ENCODE measurements at places on chromosomes 3 and 15.
A peak's percentile ranks its signal among the peaks of the same experiment; 100 is the strongest.

GRCh38 chr15:90063770-90064247 lies 38.5 kb downstream of the IDH2 start:
- DNase-seq, result peak; percentile 85

- DNase-seq, result no peak
Measured at GRCh38 chr3:16249336-16249735, 15.4 kb downstream of the DPH3 start.

GRCh38 chr3:49869525-49870126 lies at the start of gene CAMKV:
Gene CAMKV, minus strand, starts transcription at chr3:49869906. Its CDS starts 7,518 bp downstream, at chr3:49862388.
- DNase-seq, result no peak

GRCh38 chr3:158508481-158508880 lies 62.5 kb upstream of the MLF1 start:
- no peak for DNase-seq

DNA sequence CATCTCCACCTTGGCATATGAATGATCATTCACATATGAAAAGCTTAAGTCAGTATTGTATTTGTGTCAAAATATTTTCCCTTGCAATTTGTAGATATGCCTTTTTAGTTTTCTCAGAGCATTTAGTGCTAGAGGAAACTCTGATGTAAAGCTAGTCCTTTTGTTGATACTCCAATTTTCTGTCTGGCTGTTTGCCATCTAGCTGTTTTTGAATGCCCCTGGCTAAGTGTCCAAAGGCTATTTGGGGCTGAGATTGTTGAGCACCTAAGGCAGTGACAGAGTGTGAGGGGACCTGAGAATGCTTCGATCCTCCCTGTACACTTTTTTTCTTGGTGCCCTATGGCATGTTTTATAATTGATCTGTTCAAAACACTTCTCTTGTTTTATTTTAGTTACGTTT lies 3.1 kb downstream of the SLC51B start:
- no peak for DNase-seq

DNA sequence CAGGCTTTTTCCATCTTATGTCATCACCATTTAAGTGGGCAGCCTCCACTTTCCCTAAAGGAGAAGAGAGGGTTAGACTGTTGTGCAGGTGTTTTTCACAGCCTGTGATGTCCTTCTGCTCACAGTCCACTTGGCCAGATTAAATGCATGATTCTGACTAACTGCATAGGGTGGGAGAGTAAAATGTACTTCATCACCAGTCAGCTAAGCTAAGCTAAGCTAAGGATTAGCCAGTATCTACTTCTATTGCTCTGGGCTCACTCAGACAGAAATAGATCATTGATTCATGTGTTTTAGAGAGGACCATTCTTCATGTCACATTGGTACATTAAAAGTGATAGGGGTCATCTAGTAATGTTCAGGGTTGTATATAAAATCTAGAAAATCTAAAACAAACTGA lies 1013.1 kb downstream of the NTRK3 start:
- DNase-seq, result no peak

GRCh38 chr15:64774037-64774628 lies 1.3 kb downstream of the RBPMS2 start:
- no peak for DNase-seq

- DNase-seq, result no peak
Measured at GRCh38 chr15:54836052-54836795, 360.5 kb downstream of the RSL24D1 start.

- peak; percentile 91 for DNase-seq
Measured at GRCh38 chr15:82197733-82198594, 64.6 kb downstream of the EFL1 start.

- no peak for DNase-seq
Measured at GRCh38 chr15:70354346-70354905, 256.7 kb upstream of the TLE3 start.

GRCh38 chr3:122217901-122218300 lies 34.4 kb downstream of the CASR start:
- DNase-seq, result no peak

- no peak for DNase-seq
Measured at GRCh38 chr15:35663956-35664355, 118.0 kb upstream of the DPH6 start.

DNA sequence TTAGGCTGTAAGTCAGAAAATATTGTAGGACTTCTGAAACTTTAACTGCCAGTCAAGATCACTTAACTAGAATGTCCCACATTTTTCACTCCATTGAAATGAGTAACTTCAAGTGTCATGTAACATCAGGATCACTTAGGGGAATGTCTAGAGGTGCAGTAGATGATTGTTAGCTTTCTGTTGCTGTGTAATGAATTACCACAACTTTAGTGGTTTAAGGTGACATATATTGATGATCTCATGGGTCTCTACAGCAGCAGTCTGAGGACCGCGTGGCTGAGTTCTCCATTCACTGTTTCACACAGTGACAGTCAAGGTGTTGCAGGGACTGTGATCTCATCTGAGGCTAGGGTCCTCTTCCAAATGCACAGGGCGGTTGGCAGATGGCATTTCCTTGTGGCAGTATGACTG lies 82.7 kb downstream of the SLC25A26 start:
- no peak for DNase-seq

DNA sequence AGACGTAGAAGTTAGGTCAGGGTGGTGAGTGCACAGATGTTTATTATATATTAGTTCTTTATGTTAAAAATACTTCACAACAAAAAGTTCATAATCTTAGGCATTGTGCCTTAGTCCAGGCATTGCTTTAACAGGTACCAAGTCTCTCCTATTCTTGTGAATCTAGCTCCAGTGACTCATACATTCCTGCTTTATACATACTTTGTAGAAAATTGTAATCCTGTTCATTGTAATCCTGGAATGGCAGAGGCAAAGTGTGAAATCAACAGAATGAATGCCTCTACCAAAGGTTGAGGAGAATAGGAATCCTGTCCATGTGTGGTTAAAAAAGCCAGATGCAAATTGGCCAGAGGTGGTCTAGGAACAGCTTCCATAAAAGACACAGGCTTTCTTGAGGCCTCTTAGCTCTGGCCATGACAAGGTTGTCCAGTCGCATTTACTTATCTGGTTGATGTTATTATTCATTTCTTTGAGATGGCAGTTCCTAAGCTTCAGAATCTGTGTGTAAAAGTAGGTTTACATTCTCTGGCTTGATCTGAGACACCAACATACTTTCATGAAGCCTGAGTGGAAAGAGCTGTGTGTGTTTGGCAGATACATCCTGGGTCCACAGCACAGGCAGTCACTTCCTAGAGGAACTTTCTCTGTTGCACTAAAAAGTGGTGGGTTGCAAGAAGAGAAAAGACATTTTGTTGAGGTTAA lies 109.0 kb downstream of the CDIN1 start:
- DNase-seq, result no peak

DNA sequence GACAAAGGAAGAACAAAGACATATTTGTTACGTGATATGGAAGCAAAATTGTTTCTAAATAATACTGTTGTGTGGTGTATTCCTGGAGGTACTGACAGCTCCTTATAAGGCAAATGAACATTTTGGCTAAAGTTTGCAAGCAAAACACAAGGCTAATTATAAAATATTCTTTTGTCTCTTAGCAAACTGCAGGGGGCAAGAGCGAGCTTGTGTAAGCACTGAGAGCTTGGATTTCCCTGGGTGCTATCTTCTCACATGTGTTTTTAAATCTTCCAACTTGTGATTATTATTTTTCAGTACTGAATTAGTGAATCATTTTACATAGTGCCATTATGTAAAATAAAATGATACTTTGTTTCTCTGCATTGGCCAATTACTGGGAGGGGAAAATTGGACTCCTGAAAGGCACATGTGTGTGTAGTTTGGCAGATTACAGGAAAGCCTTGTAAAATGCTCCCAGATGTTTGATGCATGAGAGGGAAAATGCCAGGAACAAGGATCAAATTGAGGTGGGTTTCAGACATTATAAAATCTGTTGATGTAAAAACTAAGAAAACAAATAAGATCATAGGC lies 611.5 kb downstream of the AGBL1 start:
- peak; percentile 19 for DNase-seq

- DNase-seq, result peak; percentile 37
Measured at GRCh38 chr3:23567917-23568316, 237.8 kb upstream of the UBE2E1 start.

- DNase-seq, result no peak
Measured at GRCh38 chr3:164132878-164133277, 945.4 kb downstream of the SI start.

GRCh38 chr3:19432669-19433068 lies 284.4 kb downstream of the KCNH8 start:
- no peak for DNase-seq

DNA sequence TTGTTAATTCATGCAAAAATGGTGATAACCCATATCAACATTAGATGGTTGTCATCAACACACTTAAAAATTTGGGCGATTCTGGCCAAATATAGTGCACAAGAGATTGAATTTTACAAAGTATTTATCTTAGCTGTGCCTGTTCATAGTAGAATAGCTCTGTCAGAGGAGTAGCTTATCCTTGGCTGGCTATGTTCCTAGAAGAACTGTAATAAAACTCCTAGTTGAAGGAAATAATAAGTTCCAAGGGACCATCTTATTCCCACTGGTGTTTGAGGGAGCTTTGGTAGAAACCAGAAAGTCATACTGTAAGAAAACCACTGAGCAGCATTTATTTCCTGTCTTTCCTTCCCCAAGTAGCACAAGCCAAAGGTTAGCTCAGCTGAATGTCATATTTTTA lies 201.8 kb downstream of the GRM7 start:
- no peak for DNase-seq

DNA sequence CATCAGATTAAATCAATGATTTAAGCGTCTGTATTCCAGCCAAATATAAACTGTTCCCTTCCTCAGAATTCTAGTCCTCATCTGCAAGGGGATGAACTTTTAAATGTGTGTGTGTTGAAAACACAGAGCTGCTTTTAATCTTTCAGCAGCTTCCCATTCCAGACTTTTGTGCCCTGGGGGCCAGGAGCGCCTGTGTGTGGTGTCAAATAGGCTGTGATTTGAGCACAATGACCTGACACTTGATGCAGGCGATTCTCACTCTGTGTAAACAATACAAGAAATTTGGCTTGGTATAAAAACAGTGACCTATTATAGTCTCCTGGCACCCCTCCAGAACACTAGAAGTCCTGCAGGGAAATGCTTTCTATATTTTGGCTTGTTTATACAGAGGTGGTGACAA lies 274.6 kb upstream of the ROPN1 start:
- peak; percentile 38 for DNase-seq

DNA sequence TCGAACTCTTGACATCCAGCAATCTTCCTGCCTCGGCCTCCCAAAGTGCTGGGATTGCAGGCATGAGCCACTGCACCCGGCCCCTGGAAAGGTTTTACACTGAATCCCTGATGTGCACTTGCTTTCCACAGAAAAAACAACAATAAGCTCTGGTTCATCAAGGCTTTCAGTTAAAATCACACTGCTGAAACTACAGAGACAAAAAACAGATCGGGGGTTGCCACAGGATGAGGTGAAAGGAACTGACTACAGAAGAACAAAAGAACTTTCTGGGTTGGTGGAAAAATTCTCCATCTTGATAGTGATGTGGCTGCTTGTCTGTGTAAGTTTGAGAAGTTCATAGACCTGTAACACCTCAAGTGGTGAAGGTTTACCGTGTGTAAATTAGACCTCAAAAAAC lies 2.9 kb downstream of the RAB43 start:
- no peak for DNase-seq

GRCh38 chr3:24548278-24548677 lies 53.6 kb upstream of the THRB start:
- DNase-seq, result no peak

DNA sequence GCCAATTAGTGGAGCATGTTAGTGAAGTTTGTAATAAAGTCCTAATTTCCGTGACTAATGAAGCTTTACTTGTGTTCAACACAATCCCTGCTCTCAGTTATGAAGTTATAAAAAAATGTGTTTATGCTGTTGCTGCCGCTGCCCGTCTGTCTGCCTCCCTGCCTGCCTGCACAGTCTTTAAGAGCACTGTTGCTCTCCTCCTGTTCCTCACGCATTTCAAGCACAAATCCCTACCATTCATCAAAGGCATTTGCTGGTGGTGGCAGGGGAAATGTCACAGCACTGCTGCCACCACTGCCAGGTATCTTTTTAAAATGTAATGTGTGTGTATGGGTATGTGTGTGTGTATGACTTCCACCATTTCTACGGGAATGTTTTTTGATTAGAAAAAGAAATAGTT lies 58.8 kb downstream of the CACNA1D start:
- no peak for DNase-seq

DNA sequence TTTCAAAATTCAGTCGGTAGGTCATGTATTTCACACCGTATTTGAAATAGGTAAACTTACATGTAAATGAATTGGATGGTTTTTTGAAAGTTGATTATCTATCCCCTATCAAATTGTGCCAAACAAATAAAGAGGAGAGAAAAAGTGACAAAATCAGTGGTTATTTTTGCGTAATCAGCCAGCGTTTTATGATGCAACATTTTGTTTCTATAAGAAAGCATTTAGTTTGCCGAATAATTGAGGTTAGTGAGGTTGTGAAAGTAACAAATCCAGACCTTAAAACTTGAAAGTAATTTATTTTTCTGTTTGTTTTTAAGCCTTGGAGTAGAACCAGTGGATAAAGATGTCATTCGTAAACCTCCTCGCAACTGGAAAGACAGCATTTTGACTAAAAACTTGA lies 29.3 kb downstream of the ASTE1 start:
- no peak for DNase-seq
